ENCODE measurements at places on chromosomes 7 and 10.

DNA sequence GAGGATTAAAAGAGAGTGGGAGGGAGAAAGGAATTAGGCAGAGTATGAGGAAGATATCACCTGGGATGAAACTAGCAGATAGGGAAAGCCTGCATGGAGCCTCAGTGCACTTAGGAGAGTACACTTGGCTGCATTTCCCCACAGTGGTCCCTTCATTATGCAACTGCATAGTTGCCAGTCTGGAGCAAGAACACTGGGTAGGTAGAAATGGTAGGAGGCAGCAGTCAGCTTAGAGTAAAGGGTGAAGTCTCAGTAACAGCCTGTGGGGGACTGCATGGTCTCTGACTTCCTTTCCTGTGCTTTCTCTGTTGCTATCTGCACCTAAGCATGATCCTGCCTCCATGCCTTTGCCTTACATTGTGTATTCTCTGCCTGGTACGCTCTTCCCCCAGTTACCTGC lies 14.0 kb upstream of the PCGF5 start:
- no peak for DNase-seq

DNA sequence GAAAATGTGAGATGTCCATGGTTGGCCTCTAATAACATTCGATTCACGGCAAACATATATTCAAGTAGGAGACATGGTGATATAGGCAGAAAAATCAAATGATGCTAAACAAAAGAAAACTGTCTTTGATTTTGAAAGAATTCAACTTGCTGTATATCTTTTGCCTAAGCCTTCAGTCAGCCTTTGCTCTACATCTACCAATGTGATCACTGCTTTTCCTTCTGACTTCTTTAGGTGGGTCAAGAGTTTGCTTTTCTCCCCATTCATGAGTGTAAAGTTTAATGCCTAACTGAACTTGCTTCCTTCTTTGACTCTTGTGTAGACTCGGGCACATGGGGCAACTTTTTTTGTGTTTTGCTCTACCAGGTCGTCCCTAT lies 417 bp upstream of the HIF1AN start:
- no peak for DNase-seq

DNA sequence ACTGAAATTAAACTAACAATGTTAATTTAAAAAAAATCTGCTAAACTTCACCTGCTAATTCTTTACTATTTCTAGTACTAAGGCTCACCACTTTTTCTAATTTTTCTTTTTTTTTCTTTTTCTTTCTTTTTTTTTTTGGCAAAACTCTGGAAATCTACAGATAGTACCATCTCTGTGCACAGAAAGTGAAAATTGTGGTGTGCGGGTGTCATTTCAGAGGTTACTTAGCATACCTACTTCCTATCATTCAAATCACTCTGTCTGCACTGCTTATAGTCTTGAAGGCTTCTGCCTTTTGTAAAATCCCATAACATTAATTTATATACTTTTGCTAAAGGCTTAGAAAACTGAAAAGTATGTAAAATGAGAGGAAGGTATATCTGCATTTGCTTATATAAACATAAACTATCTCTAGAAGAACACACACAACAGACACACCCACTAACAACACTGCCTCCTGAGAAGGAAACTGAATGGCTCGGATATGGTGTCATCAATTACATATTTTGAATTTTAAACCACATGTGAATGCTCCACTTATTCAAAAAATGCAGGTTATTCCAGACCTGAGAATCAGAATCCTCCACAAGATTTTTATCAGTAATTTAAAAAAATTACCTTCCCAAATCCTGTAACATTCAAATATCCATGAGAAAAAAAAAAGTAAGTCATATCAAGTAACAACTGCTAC lies 229.5 kb downstream of the PARD3 start:
- DNase-seq = no peak

GRCh38 chr10:10598297-10598696 lies 419.4 kb upstream of the CELF2 start:
- DNase-seq = no peak

- no peak for DNase-seq
Observed at GRCh38 chr10:128221117-128221516, 94.9 kb upstream of the MKI67 start.

DNA sequence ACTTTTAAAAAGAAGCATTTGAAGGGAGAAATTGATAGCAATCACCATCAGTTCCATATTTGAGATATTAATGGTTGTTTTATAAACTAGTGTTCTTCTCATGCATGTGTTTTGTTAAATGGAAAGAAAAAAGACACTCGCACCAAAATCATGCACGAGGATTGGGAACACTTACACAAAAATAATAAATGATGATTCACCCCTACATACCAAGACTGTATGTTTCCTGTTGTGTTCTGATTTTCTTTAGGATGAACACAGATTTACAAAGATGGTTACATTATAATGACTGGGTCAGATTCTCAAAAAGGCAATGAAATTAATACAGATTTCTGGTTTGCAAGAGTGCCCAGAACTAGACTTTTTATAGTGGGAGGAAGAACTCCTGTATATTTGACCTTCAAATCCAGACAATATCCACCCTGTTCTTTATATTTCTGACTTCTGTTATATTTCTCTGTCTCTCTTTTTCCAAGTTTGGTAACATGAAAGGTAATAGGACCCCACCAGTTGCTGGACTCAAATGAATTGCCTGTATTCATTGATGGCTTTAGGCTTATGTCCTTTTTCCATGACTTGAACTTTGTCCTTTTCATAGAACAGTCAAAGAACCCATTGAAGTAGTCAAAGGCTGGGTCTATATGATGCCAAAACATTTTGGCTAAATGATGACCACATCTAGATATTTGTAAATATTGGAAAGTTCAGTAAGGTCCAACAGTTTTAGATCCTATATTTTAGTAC lies 54.4 kb downstream of the SEMA3A start:
- no peak for DNase-seq

GRCh38 chr10:63227207-63227895 lies 94.2 kb downstream of the NRBF2 start:
- no peak for DNase-seq

DNA sequence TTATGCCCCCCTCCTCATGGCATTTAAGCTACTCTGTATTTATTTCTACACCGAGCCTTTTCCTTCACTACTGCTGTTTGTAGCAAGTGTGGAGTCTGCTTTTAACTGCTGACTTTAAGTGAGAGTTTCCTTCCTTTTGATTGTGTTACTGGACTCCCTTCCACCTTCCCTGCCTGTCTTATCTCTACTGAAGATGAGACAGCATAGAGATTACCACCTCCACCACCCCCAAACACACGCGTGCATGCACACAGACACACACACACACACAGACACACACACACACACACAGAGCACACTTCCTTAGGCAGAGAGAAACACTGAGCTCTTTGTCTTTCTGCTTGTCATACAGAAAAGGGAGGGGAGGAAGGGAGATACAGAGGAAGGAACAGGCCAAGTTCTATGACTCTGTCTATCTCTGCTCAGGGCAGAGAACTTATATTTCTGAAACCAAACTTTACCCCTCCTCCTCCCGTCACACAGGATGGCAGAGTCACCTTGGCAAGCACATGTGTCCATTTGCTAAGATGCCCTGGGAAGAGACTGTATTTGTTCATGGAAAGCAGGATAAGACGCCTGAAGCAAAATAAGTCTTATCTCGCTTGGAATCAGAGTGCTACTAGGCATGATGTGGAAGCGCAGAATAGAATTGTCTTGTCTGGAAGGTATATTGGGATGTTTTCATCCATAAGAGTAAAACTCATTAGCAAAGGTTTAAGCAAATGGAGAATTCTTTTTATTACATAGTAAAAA lies 81.8 kb upstream of the CAV2 start:
- DNase-seq = no peak

DNA sequence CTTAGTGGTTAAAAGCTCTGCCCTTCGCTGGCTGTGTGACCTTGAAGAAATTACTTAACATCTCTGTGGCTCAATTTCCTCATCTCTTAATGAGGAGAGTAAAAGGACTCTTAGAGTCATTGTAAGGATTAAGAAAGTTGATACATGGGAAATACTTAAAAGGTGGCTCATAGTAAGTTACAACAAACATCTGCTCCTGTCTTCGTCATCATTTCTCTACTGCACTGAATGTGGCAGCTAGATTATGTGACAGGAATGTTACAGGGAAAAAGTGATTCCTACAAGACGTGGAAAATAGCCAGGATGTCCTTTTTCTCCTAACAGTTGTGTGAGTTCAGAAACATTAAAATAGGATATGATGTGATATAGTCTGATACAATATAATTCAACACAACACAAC lies 184.7 kb downstream of the FRMD4A start:
- no peak for DNase-seq

DNA sequence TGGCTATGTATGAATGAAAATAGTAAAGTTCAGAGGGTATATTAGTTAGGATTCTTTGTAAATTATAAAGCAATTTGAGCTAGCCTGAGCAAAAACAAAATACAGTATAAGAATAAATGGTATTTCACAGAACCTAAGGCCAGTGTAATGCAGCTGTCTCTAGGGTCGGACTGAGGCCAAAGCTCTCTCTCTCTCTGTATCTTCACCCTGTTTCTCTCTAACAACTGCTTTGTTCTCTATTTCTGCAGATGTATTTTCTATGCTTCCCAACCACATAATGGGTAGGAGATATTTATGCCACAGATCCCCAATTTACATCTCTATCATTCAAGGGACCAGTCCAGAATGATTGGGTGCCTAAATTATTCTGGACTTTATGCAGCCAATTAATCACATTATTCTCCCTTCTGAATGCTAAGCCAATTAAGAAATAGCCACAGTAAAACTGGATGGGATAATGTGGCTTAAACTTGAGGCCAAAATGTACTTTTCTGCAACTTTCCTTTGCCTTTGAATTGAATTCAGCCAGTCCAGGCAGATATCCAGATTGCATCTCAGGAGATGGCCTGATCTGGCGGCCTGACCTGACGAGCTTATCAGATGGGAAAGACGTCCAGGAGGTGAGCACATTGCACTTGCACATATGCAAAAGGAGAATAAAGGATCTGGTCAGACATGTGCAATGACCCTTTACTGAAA lies 24.6 kb upstream of the IMMP2L start:
- no peak for DNase-seq

DNA sequence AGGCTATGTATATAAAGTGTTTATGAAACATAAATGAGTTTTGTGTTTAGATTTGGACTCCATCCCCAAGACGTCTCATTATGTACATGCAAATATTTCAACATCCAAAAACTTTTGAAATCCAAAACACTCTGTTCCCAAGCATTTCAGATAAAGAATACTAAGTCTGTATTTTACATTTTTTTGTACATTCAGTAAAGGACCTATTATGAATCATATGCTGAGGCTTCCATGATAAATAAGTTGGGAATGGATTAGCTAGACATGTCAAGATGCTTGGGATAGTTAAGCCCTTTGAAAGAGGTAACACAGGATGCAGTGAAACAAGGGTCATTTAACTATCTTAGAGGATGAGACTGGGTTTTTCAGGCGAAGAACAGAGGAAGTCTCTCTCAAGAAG lies 262.9 kb downstream of the SNX13 start:
- no peak for DNase-seq

Measured in stimulated activated CD8-positive, alpha-beta memory T cell treated with anti-CD3 and anti-CD28 coated beads, Interleukin-15, amount 100 ng/mL, for 24 hours (primary cell).